H7 (cell line): ENCODE measurements at places on chromosomes 1 and 21. TPM values are rescaled to one million over a fixed set of nuclear protein-coding genes. Genes with fewer than 3 reads are reported as not detected.
A peak's percentile ranks its signal among the peaks of the same experiment; 100 is the strongest.

The RAP1GAP gene
- 9.4 and 10.1 TPM in 2 replicates for total RNA-seq

DNA sequence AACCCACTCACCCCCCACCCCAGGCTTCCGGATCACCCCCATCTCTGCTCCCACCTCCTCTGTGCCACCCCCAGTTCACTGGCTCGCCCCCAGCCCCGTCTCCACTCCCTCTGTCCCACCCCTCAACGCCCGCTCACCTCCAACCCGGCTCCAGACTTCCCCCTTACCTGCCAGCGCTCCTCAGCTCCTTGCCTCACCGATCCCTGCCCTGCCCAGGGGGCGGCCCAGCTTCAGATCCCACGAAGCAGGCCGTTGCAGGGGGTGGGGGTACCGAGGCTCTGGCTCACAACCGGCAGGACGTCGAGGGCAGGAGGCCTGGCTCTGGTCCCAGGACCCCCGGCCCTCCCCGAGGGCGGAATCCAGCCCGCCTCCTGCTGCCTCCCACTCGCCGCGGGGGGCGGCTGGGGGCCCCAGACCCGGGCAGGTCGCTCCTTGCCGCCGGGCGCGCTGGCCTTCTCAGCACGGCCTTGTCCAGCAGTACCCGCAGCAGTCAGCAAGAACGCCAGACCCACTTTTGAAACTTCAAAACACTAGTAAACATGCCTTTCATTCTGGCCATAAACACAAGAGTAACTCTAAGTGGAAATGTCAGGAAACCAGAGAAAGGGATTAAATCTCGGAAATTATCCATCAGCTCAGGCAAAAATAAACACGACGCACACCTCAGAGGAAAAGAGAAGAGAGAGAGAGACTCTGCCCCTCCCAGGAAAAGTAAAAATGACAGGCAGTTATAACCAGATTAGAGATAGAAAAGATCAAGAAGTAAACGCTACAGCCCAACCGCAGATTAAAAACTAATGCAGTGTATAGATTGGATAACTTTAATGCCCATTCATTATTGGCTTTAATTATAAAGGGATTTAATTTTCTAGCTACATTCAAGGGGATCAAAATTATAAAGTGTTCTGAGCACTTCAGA is 1.0 kb upstream of the FAM89A start:
- DNase-seq: peak; percentile 76

DNA sequence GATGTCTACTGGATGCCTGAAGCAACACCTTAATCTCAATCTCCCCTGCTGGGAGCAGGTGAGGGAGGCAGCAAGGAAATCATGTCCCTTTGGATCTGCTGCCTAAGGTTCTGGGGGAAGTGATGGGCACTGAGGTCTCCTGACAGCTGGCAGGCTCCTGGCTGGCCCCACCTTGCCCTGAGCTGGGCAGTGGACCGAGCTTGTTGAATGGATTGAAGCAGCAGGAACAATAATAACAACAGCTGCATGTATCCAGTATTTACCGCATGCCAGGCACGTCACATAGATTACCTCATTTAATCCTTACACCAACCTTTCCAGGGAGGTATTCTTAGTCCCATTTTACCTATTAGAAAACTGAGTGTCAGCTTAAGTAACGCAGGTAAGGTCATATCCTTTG is 133.9 kb downstream of the PLXNA2 start:
- no peak for DNase-seq

GRCh38 chr1:176338877-176339276 is 124.1 kb upstream of the PAPPA2 start:
- DNase-seq: no peak

DNA sequence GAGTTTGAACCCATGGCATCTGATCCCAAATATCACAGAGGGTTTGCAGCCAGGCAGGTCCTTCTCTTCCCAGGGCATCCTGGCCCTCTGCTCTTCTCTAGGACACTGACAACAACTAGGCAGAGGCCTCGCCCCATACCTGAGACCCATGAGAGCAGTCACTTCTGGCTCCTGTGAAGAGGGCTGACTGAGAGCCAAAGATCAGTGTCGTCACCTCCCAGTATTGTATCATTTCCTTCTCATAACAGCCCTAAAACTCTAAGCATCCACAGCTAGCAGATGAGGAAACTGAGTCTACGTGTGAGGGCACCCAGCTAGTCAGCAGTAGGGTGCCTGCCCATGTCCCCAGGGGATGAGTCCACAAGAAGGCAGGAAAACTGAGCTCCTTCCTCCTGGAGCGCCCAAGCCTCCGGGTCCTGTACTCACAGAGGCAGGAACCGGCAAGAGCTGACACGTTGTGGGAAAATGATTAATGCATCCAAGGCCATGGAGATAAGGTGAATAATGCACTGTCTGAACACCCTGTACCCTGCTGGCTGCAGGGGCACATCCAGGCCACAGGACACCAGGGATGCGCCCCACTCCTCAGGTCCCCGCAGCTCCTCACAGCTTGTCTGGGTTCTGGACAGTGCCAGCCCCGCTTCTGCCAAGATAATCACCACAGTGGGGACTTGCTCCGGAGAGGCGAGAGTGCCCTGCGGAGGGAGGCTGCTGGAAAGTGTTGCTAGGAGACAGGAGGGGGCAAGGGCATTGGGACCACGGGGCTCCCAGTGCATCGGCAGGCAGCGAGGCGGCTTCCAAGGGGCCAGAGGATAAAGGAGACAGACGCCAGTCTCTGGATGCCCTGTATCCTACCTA is 340.0 kb downstream of the NPHP4 start:
- peak; percentile 71 for DNase-seq

DNA sequence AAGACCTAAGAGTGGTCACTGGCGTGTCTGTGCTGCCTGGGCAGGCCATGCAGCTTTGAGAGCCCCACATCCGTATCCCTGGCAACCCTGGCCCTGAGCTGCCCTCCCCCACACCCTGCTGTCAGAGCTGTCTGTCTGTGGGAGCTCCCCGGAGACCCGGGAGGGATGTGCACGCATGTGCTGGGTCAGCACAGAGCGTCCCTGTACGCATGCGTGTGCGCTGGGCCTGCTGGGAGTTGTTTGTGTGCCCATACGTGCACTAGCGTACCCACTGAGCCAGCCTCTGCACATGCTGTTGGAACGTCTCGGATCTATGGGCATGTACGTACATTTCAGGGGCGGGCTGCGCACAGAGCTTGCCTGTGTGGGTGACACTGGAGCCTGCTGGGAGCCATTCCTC is 89.3 kb downstream of the EPHB2 start:
- no peak for DNase-seq

DNA sequence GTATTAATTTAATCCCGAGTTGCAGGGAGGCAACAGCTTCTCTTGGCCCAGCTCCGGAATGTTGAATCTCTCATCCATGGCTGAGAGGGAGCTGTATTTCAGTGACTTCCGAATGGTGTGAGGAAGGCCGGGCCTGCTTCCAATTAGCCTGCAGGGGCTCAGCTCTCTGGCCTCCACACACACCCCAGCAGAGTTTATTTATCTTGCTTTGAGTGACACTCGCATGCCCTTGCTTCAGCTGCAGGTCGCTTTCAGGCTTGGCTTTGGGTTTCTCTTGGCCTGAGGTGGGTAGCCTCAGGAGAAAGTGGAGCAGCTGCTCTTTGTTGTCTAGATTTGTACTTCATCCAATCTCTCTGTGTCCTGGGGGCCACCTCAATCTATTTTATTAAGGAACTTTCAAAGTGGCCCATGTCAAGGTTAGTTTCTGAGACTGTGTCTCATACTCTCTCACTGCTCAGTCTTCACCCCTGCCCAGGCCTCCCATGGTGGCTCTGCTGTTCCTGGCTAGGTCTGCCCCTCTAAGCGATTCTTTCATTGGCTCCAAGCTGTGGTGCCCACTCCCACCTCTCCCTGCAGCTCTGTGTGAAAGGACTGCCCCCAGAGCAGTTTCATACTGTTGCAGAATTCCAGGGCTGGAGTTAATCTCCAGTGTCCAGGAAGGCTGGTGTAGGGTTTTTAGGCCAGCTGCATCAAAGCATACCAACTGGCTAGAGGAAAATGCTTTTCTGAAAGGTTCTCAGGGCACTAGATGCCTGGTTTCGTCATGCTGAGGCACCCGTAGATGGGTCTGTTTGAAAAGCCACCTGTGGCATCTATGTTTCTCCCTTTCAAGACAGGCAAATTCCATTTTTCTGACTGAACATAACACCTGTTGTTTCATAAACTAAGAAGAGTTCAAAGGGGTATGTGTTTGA is 153.5 kb downstream of the PLXNA2 start:
- DNase-seq: no peak

DNA sequence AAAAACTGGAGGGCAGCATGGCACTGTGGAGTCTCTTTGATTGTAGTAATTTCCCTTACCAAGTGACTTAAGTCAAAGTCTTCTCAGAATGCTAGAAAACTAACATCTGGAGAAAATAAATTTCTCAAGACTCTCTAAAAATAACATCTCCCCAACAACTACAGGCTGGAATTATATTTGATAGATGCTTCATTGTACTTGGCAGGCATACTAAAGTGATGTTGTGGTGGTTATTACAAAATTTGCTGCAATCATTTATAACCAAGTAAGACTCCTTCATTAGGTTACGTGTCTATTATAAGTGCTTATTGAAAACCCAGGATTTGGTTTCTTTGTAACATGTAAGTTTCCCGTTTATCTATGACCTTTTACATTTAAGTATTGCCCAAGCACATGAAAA is 132.9 kb upstream of the NRIP1 start:
- DNase-seq: no peak

GRCh38 chr1:30446095-30446494 is 277.3 kb downstream of the MATN1 start:
- peak; percentile 21 for DNase-seq

GRCh38 chr1:111801071-111801850 is 45.6 kb downstream of the DDX20 start:
- DNase-seq: peak; percentile 67

DNA sequence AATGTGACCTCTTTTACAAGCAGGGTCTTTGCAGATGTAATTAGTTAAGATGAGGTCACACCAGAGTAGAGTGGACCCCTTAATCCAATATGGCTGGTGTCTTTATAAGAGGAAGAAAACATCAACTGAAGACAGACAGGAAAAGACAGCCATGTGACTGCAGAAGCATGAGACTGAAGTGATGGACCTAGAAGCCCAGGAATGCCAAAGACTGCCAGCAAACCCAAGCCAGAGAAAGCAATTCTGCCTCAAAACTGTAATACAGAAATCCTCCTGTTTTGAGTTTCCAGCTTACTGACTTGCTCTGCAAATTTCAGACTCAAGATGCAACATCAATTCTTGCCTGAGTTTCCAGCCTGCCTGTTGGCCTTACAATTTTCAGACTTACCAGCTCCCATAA is 17.3 kb downstream of the ENAH start:
- no peak for DNase-seq

DNA sequence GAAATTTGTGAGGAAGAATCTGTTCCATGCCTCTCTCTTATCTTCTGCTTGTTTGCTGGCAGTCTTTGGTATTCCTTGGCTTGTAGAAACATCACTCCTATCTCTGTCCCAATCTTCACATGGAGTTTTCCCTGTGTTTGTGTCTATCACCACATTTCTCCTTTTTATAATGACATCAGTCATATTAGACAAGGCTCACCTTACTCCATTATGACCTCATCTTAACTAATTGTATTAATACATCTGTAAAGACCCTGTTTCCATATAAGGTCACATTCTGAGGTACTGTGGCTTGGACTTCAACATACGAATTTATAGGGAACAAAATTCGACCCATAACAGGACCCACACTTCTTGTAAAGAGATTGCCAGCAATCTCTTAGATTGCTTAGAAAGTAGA is 72.3 kb upstream of the POGK start:
- no peak for DNase-seq

GRCh38 chr1:37814252-37814651 is 6.2 kb upstream of the YRDC start:
- DNase-seq: no peak

- DNase-seq: no peak
Measured at GRCh38 chr1:93753791-93754763, 72.4 kb upstream of the BCAR3 start.
